Neuronal stem cell (in vitro differentiated cells): ENCODE measurements at places on chromosomes 5 and 9.

DNA sequence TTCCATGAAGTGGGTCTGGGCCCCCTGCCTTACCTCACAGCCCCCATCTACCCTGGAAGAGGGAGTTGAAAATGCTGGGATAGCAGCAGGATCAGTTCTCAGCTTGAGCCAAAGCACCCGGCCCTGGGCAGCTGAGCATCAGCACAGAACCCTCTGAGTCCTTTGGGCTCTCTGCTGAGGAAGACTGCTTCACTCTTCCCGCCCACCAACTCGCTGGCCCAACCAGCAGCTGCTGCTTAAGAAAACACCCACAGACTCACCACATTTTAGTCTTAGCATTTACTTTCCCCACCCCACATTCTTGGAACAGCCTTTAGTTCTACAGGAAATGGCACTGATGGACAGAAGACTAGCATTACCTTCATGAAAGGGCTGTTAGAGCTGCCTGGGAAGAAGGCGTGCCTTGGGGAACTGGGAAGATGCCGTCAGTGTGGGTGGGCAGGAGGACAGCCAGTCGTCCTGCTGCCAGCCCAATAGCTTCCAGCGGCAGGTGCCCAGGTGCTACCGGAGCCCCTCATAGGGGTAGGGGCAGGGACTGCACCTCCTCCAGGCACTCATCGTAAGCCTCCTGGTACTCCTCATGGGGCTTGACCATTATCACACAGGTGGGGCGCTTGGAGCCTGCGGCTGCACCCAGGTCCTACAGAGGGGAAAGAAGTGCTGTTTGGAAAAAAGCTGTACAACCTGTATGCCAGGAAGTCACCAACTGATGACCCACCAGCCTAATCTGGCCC is 4.3 kb downstream of the NHP2 start:
- no peak for DNase-seq
- H3K36me3 ChIP-seq, result peaks cover 80% of the 10 kb centered on the region
- no peak overlapping the region for H3K4me3 ChIP-seq

- H3K27me3 ChIP-seq, result no peaks in the 10 kb centered on the region
- H3K4me3 ChIP-seq, result no peak overlapping the region
- H3K27ac ChIP-seq, result no peak overlapping the region
- H3K36me3 ChIP-seq, result no peaks in the 10 kb centered on the region
- DNase-seq, result no peak
- no peaks in the 10 kb centered on the region for H3K4me1 ChIP-seq
Measured at GRCh38 chr5:67552773-67553172, 356.2 kb upstream of the CD180 start.

DNA sequence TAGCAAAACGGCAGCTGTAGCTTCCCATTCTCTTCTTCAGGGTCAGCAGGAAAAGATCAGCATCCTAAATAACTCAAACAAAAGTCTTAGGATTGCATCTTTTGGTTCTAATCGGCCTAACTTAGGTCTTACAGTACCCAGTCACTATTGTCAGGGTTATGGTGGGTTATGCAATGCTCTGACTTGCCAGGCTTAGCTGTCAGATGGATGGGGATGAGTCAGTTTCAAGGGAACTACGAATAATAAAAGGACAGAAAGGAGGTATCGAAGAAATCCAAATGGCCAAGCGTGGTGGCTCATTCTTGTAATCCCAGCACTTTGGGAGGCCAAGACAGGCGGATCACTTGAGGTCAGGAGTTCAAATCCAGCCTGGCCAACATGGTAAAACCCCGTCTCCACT is 46.5 kb downstream of the PPP1R2B start:
- DNase-seq, result no peak
- no peaks in the 10 kb centered on the region for H3K36me3 ChIP-seq
- no peaks in the 10 kb centered on the region for H3K4me1 ChIP-seq
- no peak overlapping the region for H3K27ac ChIP-seq
- no peaks in the 10 kb centered on the region for H3K27me3 ChIP-seq

- no peak overlapping the region for H3K4me3 ChIP-seq
- H3K4me1 ChIP-seq, result peaks cover 19% of the 10 kb centered on the region
- H3K36me3 ChIP-seq, result peaks cover 37% of the 10 kb centered on the region
- no peak for DNase-seq
- no peaks in the 10 kb centered on the region for H3K27me3 ChIP-seq
- no peak overlapping the region for H3K27ac ChIP-seq
Measured at GRCh38 chr5:6729386-6730310, 16.4 kb downstream of the TENT4A start.

GRCh38 chr9:137273095-137273490 is 4.4 kb upstream of the TOR4A start:
- H3K27ac ChIP-seq, result no peak overlapping the region
- no peak overlapping the region for H3K4me3 ChIP-seq
- H3K4me1 ChIP-seq, result peaks cover 11% of the 10 kb centered on the region
- no peak for DNase-seq

GRCh38 chr5:169022718-169023117 is 278.2 kb downstream of the SLIT3 start:
- H3K4me1 ChIP-seq, result no peaks in the 10 kb centered on the region
- no peaks in the 10 kb centered on the region for H3K27me3 ChIP-seq
- no peaks in the 10 kb centered on the region for H3K36me3 ChIP-seq
- DNase-seq, result no peak

GRCh38 chr5:138067945-138068344 is 15.9 kb upstream of the WNT8A start:
- H3K4me3 ChIP-seq, result no peak overlapping the region
- H3K27ac ChIP-seq, result no peak overlapping the region
- H3K27me3 ChIP-seq, result no peaks in the 10 kb centered on the region
- H3K36me3 ChIP-seq, result no peaks in the 10 kb centered on the region
- DNase-seq, result no peak
- H3K4me1 ChIP-seq, result no peaks in the 10 kb centered on the region

DNA sequence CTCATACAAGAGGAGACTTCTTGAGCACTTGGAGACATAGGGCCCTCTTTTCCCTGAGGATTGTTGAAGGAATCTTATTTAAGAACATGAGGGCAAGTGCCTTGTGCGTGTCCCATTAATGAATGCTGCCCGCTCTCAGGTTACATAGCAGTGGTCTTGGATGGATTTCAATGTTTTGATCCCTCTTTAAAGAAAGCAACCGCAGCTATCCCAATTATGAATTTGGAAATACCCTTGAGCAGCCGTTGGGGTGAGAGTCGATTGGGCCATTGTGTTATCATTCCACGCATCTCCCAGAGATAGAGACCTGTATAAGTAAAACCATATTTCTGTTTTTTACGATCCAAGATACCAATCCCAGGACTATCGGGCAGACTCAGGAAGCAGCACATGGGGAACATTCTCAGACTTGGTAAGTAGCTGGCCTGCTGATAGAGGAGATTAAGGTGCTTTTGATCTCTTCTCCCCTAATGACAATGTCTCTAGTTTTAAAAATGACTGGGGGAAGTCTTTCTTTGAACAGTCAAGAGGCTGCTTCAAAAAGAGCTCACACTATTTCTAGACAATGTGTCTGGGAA is 145.3 kb downstream of the MACROH2A1 start:
- H3K36me3 ChIP-seq, result peaks cover 2% of the 10 kb centered on the region
- no peak for DNase-seq
- H3K27ac ChIP-seq, result no peak overlapping the region
- H3K4me3 ChIP-seq, result no peak overlapping the region
- peaks cover 10% of the 10 kb centered on the region for H3K4me1 ChIP-seq

- DNase-seq, result no peak
- peaks cover 2% of the 10 kb centered on the region for H3K4me1 ChIP-seq
- no peak overlapping the region for H3K27ac ChIP-seq
- no peaks in the 10 kb centered on the region for H3K36me3 ChIP-seq
Measured at GRCh38 chr9:126853667-126854066, 6.8 kb upstream of the ZBTB34 start.

DNA sequence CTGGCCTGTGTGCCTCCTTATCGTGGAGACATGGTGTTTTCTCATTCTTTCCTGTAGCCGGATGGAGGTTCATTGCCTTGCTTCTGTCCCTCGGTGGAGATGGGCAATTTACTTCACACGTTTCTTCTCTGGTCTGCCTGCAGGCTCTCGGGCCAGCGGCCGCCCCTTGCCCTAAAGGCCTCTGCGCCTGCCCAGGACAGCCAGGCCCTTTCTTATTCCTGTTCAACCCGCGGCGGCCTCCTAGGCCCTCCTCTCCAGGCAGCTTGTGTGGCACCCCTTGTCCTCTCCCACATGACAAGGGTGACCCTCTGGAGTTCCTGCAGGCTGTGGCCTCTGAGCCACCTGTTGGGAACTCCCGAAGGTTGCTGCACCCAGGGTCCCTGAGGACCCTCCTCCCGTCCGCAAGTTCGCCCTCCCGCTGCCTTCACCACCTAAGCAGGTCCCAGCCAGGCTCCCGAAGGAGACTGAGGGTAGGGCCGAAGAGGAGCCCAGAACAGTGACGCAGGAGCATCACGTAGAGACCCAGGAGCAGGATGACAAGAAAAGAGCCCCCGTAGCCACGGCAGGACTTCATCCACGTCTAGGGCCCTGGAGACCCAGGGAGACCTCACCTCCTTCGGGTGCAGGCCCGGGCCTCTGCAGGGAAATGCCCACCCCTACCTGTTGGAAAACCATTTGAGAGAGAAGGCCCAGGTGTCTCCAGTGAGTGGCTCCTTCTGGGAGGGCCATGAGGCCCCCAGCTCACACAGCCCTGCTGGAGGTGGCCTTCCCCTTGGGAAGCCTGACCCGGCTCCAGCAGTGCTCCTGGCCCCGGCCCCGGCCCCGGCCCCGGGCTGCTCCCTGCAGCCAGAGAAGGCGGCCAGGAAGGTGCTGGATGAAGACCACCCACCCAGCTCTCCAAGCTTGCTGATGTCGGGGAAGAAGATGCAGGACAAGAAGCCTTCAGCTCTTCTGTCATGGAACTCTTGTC is 291.4 kb downstream of the TLE4 start:
- H3K36me3 ChIP-seq, result no peaks in the 10 kb centered on the region
- H3K27me3 ChIP-seq, result peaks cover under 1% of the 10 kb centered on the region
- no peak overlapping the region for H3K27ac ChIP-seq
- DNase-seq, result no peak
- H3K4me1 ChIP-seq, result no peaks in the 10 kb centered on the region
- H3K4me3 ChIP-seq, result no peak overlapping the region

- no peak overlapping the region for H3K27ac ChIP-seq
- peaks cover 30% of the 10 kb centered on the region for H3K4me1 ChIP-seq
- peaks cover 15% of the 10 kb centered on the region for H3K27me3 ChIP-seq
- no peak for DNase-seq
- peaks cover 63% of the 10 kb centered on the region for H3K36me3 ChIP-seq
Measured at GRCh38 chr5:135395866-135396265, 3.2 kb downstream of the MACROH2A1 start.

GRCh38 chr5:135457424-135458071 is 5.4 kb upstream of the TIFAB start:
- H3K4me3 ChIP-seq, result no peak overlapping the region
- H3K36me3 ChIP-seq, result no peaks in the 10 kb centered on the region
- DNase-seq, result peak; percentile 45
- no peaks in the 10 kb centered on the region for H3K4me1 ChIP-seq
- H3K27ac ChIP-seq, result no peak overlapping the region

DNA sequence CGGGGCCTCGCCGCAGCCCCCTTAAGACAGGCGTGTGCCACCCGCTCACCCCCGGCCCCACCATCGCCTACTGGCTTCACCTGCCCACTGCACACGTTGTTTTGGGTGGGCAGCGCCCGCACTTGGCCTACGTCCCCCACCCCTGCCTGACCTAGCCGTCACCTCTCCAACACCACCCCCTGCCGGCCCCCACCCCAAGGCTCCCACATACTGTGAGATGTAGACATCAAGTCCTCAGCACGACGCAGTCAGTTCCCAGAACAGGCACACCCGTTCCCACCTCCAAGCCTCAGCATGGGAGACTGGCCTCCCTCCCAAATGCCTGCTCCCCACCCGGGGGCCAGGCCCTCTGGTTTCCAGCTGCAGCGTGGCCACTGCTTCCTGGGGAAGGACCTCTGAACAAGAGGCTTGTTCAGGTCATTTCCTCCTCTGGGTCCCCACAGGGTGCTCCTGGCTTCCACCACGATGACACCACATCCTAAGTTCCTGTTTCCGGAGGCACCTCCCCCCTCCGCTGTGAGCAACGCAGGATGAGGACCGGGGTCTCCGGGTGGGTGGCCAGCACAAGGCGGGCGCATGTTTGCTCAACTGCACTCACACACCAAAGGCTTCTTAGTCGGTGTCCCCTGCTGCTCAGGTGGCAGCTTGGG is 11.3 kb downstream of the DBN1 start:
- H3K27ac ChIP-seq, result peak overlapping the region; percentile 39
- peaks cover 65% of the 10 kb centered on the region for H3K36me3 ChIP-seq
- H3K27me3 ChIP-seq, result no peaks in the 10 kb centered on the region
- H3K4me1 ChIP-seq, result peaks cover 13% of the 10 kb centered on the region

- H3K4me1 ChIP-seq, result peaks cover 19% of the 10 kb centered on the region
- H3K27ac ChIP-seq, result no peak overlapping the region
- DNase-seq, result no peak
- no peaks in the 10 kb centered on the region for H3K36me3 ChIP-seq
Measured at GRCh38 chr9:131980267-131981016, 99.2 kb downstream of the MED27 start.
